ENCODE measurements at places on chromosomes 3 and 15.

DNA sequence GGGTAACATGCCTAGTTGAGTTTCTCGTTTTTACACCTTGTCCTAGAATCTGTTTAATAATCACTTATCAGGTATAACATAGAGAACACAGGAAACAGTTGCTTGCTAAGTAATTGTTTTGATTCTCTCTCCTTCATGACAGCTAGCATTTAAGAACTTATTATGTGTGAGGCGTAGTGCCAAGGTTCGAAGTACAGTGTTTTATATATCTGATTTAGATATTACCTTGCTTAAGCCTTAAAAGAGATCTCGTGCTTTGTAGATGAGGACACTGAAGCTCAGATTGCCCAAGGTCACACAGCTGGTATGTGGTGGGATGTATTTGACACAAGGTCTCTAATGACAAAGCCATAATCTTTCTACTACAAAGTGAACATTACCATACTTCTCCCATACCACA is 29.0 kb upstream of the IFT57 start:
- DNase-seq = no peak

GRCh38 chr3:182078316-182078715 is 366.6 kb downstream of the SOX2 start:
- DNase-seq = no peak

DNA sequence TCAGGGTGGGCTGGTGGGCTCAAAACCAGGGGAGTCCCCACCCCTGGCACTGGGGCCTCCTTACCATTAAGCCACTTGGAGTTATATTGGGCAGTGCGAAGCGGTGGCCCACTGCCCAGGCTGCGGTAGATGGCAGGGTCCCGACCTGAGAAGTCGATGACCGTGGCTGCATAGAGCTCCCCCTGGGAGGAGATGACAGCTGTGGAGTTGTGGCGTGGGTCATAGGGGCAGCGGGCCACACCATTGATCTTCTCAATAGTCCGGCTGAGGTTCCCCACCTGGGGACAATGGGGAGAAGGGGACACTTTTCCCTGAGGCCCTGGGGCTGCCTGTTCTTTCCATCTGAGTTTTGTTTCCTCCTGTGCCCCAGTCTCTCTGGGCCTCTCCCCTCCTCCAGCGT is 99.8 kb downstream of the SEMA5B start:
- DNase-seq = no peak

DNA sequence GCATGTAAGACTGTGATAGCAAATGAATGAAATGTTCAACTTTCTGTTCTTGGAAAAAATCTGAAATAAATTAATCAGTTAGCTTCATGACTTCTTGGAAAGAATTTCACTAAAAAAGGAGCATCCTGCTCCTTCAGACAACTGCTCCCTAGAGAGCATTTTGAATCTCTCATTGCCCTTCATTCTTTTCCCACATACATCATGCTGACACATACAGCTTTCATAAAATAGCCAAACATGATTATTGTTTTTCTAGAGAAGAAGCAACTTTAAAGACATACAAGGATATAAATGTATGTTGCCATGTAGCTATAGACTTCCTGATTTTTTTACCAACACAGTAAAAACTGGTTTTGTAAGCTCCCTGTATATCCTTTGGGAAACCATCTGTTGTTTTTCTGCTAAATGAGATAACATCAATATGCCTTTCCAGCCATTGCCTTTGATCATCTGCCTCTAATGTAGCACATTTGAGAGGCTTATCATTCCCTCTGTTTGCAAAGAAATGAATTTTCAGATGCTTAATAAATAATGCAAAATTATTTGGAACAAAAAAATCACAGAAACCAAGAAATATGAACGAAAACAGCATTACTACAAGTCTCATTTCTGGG is 248.2 kb upstream of the GPR149 start:
- DNase-seq = no peak

GRCh38 chr3:39812537-39812936 is 3.1 kb downstream of the MYRIP start:
- no peak for DNase-seq

DNA sequence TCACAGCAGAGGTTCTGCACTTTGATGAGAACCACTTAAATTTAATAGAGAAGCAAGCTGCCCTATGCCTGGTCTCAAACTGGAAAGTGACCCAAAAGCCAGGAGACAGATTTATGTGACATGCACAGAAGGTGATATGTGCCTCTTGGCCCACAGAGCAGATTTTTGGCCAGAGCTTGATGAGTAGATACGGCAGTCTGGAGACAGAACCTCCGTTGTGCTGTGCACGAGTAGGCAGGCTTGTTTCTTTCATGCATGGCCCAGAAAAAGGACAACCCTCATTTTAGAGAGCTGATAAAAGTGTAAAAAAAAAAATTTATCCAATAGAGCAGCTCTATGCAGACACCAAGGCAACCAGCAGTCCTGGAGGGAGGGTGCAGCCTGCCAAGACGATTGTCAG is 423.1 kb downstream of the CNTN6 start:
- no peak for DNase-seq

DNA sequence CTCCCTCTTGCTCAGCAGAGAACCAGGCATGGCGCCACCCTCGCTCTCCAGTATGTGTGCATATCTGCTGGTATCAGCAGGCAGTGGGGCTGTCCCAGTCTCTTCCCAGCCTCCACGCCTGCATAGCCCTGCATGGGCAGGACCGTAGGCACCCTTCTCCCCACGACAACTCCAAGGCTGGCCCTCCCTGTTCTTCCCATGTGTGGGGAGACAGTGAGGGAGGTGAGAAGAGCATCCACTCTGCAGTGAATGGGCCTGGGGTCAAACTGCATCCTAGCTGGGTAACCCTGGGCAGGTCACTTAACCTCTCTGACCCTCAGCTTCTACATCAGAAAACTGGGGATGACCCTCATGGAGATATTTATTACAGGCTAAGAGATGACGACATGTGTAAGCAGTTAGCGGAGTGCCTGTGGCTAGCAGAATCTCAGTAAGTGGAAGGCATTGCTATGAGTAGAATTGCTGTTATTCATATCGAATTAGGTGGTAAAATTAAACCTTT is 13.3 kb upstream of the SSUH2 start:
- no peak for DNase-seq

DNA sequence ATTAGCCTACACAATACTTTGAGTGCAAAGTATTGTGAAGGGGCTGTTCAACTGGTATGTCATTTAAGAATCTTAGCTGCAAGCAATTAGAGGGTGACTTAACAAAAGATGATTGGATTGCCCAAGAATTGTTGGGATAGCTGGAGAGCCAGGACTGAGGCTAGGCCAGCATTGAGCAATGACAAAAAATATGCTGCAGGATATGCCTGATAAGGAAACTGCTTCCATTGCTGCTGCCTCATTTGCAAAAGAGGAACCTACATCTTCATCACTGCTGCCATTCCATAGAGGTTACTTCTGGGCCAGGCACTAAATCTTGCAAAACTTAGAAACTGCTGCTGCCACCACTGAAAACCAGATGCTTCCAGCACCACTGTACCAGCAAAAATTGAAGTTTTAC is 108.0 kb upstream of the TBC1D5 start:
- peak; percentile 87 for DNase-seq

DNA sequence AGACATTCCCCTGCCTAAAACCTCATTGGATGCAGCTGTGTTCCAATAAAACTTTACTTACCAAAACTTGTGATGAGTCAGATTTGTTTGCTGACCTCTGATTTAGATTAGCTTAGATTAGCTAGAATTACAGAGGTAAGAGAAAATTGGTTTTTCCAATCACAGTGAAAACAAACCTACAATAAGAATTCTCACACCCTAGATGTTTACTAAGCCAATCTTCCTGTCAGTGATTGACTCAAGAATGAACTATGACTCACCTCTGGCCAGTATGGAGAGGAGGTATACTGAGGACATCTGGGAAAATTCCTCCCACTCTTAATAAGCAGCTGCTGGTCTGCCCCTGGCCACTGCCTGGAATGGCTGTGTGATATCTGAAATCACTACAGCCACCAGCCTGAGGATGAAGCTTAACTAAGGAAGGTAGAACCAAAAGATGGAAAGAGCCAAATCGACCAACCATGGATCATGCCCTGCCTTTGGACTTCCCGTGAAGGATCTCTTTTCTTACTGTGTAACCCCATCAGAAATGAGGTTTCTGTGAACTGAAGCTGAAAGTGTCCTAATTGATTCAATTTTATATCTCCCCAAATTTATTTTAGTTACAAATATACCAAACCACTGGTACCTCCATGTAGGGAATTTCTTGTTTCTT is 19.0 kb upstream of the GHSR start:
- no peak for DNase-seq

DNA sequence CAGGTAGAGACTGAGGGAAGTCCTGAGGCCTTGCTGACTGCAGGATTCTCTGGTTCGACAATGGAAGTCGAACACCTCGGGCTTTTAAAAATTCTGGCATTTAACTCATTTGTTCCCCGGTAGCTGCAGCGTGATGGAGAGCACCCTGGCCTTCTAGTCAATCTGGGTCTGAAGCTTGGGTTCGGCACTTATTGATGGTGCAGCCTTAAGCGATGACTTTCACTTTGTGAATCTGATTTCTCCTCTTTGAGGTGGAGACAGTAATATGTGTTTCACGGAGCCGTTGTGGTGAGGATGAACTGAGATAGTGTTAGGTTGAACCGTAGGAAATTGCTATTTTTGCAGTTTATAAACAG is 621 bp upstream of the PARP6 start:
- no peak for DNase-seq

DNA sequence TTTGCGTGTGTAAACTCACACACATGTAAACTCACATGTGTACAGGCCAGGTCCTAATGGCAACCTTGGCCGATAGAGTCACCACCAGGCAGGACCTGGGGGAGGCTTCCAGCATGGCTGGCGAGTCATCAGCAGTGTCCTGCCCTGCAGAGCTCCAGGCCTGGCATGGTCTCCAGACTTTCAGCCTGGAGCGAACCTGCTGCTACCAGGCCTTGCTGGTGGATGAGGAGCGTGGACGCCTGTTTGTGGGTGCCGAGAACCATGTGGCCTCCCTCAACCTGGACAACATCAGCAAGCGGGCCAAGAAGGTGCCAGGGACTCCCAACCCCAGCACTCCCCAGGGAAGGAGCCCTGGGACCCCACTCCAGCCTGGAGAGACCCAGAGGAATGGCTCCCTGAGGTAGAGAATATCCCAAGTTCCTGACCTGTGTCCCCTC is 1.0 kb downstream of the SEMA3B start:
- DNase-seq = no peak

DNA sequence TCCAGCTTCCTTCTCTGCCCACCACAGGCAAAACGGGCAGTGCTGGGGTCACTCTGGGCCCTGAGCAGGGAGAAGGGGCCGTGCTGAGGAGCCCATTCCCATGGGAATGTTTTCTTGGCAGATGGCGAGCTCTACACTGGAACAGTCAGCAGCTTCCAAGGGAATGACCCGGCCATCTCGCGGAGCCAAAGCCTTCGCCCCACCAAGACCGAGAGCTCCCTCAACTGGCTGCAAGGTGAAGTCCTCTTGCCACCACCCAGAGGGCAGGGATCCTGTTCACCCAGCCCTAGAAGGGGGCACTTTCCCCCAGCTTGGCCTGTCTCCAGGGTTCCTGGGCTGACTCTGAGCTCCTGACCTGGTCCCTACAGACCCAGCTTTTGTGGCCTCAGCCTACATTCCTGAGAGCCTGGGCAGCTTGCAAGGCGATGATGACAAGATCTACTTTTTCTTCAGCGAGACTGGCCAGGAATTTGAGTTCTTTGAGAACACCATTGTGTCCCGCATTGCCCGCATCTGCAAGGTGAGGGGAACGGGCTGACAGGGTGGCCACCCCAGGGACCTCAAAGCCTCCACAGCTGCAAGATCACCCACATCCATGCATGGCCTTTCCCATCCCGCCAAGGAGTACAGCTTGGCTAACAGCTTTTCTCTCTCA is 12.4 kb downstream of the CIB1 start:
- peak; percentile 68 for DNase-seq

GRCh38 chr3:195829897-195830254 is 18.1 kb upstream of the MUC4 start:
- no peak for DNase-seq

DNA sequence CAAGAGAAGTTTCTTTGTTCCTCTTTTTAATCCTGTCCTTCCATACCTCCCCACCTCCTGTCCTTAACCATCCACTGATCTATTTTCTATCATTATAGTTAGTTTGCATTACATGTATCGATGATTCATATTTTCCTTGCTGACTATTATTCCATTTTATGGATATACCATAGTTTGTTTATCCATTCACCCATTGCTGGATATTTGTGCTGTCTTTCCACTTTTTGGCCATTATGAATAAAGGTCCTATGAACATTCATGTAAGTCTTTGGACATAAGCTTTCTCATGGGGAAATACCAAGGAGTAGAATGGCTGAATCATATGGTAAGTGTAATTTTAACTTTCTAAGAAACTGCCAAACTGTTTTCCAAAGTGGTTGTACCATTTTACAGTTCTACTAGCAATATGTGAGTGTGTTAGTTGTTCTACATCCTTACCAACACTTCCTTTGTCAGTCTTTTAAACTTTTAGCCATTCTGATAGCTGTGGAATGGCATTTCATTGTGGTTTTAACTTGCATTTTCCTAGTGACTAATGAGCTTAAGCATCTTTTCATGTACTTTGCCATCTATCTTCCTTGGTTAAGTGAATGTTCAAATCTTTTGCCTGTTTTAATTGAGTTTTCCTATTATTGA is 11.7 kb downstream of the ATP6V1A start:
- no peak for DNase-seq

DNA sequence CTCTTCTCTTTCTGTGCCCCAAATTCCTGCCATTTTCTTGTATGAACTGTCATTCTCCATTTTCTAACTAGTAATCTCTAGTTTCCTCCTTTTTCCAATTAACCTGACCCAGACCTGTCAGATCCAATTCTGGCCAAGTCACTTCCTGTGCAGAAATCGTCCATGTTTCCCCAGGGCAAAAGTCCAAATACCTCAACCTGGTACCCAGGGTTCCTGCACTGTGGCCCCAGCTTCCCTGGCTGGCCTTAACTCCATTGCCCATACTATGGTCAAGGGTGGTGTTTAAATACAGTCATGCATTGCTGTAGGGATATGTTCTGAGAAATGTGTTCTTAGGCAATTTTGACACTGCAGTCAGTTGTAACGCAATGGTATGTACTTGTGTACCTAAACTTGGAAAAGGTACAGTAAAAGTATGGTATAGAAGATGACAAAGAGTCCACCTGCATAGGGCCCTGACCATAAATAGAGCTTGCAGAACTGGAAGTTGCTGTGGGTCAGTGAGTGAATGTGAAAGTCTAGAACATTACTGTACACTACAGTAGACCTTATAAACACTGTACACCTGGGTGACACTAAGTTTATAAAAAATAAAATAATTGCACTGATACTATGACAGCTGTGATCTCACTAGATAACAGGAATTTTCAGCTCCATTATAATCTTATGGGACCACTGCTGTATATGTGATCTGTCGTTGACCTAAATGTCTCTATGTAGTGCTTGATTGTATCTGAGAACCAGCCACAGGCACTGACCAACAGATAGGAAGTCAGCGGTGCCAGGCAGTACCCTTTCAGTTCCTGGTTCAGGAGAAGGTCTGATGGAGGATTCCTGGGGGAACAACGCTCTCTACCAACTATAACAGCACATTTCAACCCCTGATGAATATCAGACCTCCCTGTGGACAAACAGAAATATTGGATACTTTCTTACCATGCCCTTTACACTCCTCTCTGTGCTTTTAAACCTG is 336.1 kb upstream of the PROK2 start:
- no peak for DNase-seq
